NCI-H345 (cell line): ENCODE measurements at places on chromosomes 4 and X.

GRCh38 chrX:15915959-15916703 is 61.5 kb upstream of the AP1S2 start:
- no peak for DNase-seq

- DNase-seq, result no peak
These were observed 36.9 kb upstream of the XIAP start for GRCh38 chrX:123822965-123823364.

GRCh38 chrX:87895421-87895820 is 377.8 kb downstream of the KLHL4 start:
- DNase-seq, result no peak

DNA sequence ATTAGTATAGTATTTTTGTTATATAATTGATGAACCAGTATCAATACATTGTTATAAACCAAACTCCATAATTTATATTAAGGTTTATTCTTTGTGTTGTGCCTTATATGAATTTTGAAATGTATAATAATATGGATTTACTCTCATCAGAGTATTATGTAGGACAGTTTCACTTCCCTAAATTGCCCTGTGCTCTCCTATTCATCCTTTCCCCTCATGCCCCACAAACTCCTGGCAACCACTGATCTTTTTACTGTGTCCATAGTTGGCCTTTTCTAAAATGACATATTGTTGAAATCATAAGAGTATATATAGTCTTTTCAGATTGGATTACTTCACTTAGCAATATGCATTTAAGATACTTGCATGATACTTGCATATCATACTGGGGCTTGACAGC is 958.1 kb upstream of the GRID2 start:
- DNase-seq, result no peak
